ENCODE measurements at places on chromosomes 3 and 15. TPM values are rescaled to one million over a fixed set of nuclear protein-coding genes. Genes with fewer than 3 reads are reported as not detected.

DNA sequence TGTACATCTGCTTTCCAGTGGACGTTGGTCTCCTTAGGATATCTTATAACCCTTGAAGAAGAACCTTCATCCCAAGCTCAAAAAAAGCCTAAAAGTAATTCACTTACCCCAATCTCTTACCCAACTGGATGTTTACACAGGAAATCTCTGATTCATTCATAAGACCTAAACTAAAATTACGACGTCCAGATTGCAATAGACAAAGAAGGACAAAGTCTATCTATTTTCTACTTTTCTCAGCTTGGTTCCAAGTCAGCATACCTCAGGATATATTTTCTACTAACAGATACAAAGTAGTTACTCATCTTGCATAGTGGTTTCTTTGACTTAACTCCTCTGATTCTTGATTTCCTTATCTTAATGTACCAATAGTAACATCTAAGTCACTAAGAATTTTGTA, 669.9 kb downstream of the OTOL1 start:
- DNase-seq, result no peak

ANKRD34C gene
- polyA plus RNA-seq, result 0.07 TPM

DNA sequence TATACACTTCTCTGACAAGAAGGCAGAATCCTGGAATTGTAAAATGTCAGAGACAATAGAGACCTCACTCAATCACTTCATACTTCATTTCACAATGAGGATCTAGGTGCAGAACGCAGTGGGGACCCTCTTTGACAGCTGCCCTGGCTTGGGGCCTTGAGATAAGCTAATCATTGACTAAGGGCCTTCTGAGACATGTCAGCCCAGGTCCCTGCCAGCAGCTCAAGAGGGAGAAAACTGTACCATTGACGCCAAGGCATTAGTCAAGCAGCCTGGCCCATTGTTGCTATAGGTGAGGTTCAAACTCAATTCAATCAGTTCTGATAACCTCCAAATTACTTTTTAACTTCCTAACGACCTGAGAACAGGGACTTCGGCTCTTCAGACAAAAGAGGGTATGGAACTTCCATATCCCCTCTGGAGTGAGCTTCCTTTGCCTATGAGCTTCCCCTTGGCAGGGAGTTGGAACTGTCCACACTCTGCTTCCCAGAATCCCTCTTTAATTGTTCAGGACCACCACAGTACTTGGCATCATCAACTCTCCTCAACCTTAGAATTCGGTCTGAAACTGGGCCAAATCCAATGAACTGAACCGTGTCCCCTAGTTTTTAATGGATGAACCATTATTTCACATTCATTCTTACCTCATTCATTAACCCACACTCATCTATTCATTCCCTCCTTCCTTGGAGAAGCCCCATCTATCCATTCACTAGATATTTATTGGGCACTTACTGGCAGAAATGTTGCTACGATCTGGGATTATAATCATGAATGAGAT, 1.5 kb upstream of the CYP8B1 start:
- no peak for DNase-seq

DNA sequence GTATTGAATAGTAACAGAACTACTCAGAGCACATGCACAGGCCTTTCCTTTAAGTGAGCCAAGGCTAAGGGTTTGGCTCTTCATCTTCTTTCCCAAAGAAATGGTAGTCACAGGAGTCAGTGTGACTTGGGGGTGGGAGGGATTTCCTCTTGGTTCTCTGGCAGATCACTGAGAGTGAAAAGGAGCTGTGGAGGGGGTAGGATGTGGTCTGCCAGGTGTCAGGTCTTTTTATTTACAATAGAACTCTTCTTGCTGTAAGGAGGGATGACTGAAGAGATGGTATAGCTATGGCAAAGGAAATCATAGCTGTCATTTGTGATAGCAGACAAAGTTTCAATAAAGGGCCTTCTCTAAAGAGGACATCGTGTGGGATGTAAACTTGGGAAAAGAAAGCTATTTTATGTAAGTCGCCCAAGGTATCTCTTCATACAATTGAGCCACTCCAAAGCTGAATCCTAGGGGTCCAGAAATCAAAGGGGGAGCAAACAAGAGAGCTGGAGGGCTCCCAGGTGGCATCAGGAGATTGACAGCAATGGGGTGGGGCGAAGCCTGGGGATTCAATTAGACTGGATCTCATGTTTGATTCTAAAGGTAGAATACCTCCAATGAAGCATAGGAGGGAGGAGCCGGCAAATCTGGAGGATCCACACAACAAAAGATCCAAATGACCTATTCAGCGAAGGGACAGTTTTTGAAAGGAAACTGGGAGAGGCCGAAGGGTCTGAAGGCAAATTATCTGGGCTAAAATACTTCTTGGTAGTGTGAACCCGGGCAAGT, 20.0 kb upstream of the CHD2 start:
- DNase-seq, result peak; percentile 63

PLCB2 gene
- polyA plus RNA-seq, result 125 TPM

DNA sequence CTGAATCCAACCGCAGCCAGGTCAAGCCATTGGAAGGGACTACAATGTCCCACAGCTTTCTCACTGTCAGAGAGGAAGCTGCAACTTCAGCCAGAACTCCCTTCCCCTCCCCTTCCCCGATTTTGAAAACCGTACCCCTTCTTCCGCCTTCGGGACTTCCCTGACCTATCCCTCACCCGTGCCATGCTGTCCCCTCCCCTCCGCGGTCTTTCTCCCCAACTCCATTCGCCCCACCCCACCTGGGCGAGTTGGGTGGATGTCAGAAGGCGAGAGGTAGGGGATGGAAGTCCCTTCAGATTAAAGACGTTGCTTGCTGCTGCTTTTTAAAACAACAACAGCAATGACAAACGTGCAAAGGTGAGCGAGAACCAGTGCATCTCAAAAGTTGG, 723 bp downstream of the CPNE4 start:
- no peak for DNase-seq

GRCh38 chr3:51617597-51617996, 53.5 kb upstream of the TEX264 start:
- DNase-seq, result no peak

GRCh38 chr3:149784064-149784704, 8.2 kb downstream of the ANKUB1 start:
- no peak for DNase-seq

- DNase-seq, result no peak
These were observed 11.6 kb downstream of the NIPA2 start for GRCh38 chr15:22850055-22850454.
